ENCODE measurements at places on chromosomes 2 and 18.

DNA sequence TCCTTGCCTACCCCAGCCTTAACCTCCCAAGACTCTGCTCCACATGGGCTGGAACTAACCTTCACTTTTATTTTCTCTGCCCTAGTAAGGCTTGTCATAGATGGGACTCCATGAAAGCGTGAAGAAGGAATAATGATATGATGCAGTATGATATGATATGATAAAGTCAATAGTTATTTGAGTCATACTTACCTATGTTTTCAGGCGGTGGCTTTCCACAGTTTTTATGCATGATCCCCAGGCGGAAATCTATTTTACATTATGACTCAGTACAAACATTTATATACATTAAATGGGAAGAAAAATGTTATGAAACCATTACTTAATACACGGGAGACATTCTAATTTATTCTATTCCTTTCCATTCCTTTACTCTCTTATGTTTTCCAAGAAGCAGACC lies 5.6 kb downstream of the ACMSD start:
- no peak for DNase-seq

- DNase-seq: no peak
These were observed 186.4 kb upstream of the COL3A1 start for GRCh38 chr2:188787658-188788240.

DNA sequence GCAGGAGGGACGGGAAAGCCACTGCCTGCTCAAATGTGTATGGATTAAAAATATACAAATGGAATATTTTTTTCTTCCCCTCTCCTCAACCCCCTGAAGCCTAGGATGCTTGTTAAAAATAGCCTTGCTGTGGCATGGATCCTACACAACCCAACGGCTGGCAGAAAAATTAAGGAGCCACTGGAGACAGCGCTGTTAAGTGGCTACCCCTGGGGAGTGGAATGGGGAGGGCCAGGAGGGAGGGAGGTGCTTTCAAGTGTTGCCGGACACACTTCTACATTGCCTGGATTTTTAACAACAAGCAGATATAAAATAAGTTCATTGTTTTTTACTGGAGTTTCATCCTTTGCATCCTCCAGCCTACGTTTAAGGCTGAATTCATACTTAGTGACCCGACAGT lies 66.6 kb downstream of the ZBTB7C start:
- DNase-seq: no peak

GRCh38 chr2:113879457-113879856 lies 10.4 kb upstream of the ACTR3 start:
- DNase-seq: no peak

GRCh38 chr2:209663139-209663538 lies 108.5 kb upstream of the UNC80 start:
- DNase-seq: no peak

All from effector CD4-positive, alpha-beta T cell (primary cell).